ENCODE measurements at places on chromosomes 3 and 15. TPM values are rescaled to one million over a fixed set of nuclear protein-coding genes. Genes with fewer than 3 reads are reported as not detected.
A peak's percentile ranks its signal among the peaks of the same experiment; 100 is the strongest.

GRCh38 chr3:47047673-47048072, 68.2 kb downstream of the NBEAL2 start:
- DNase-seq: no peak
- peaks cover 2% of the 10 kb centered on the region for H3K4me1 ChIP-seq
- no peak overlapping the region for H3K4me3 ChIP-seq
- no peaks in the 10 kb centered on the region for H3K36me3 ChIP-seq

Gene POLQ
- total RNA-seq: 0.23 TPM

DNA sequence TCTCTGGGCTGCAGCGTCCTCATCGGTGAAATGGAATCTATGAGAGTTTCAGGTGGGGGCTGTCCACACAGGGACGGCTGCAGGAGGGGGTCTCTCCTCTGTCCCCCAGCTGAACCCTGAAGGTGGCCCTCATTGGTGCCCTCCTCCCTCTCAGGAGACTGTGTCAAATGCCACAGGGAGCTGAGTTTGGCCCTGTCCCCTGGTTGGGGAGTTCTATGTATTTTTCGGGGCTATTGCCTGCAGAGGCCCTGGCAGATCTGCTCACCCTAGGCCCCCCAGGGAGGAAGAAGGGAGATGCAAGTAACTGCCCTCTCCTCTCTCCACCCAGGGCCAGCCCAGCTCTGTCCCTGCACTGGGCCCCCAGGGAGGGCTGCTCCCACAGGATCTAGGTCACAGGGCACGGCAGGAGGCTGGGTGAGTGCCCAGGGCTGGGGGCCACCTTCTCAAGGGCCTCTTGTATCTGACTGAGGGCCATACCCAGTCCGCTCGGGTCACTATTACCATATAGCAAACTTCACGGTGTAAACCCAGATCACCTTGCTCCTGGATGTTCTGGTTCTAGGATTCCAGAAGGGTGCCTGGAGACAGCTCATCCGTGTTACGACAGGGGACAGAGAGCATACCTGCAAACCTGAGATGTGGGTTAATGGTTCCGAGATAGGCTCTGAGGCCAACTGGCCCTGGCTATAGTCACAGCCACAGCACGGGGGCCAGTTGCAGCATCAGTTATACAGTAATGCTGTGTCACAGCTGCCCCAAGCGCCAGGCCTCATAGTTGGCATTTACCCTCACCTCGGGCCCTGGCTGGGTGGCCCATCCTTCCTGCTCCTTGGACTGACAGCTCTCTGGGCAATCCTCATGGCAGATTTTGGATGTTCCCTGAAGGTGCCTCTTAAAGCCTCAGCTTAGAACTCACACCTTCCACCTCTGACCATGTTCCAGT, 102.4 kb upstream of the PRR23E start:
- no peaks in the 10 kb centered on the region for H3K27me3 ChIP-seq
- H3K36me3 ChIP-seq: no peaks in the 10 kb centered on the region
- H3K4me3 ChIP-seq: no peak overlapping the region
- DNase-seq: peak; percentile 51

DNA sequence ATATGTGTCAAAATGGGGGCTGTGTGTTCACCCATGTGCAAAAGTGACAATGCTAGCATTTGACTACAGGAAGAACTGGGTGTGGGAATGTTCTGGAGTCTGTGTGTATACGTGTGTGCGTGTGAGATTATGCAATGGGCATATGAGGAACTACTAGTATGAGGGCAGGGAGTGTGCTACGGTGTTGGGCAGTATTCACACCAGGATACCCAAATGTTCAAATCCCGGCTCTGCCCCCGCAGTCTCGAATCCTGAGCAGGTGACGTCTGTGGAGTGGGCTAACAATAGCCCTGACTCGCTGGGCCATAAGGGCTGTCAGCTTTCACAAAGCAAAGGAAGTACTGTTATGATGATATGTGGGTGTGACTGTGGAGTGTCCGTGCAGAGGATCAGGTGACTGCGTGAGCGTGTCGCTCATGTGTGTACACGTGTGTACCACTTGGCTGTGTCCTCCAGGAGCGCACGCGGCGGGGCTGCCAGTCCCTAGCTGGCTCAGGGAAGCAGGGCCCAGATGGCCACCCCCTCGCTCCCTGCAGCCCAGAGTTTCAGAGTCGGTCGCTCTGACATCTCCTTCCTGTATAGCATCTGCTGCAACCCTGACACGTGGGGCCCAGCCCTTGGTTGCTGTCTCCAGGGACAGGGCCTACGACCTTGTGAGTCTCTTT, 27.2 kb downstream of the IQSEC1 start:
- no peaks in the 10 kb centered on the region for H3K27me3 ChIP-seq
- no peak overlapping the region for H3K27ac ChIP-seq
- H3K4me1 ChIP-seq: no peaks in the 10 kb centered on the region
- no peak overlapping the region for H3K4me3 ChIP-seq
- no peak for DNase-seq

Gene ECE2
- total RNA-seq: not detected

DNA sequence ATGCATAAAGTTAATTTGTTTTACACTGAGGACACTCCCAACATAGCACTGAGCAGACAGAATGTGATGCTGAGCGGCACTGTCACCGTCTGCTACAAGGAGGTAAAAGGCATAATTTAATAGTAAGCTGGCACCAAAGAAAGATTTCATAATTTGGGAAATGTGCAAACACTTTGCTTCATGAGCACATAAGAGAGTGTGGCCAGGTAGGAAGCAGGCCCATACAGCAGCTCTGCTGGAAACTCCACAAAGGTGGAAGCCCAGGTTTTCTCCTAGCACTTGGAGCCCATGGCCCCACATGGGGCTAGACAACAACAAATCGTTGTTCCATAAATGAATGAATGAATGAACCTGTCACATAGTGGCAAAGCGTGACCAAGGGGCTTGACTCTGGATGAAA, 68.5 kb upstream of the CACNA2D3 start:
- no peaks in the 10 kb centered on the region for H3K27me3 ChIP-seq
- no peak overlapping the region for H3K27ac ChIP-seq
- DNase-seq: no peak

Gene PSTPIP1
- total RNA-seq: 42.9 TPM

GRCh38 chr3:150540991-150541390, 5.3 kb downstream of the SERP1 start:
- DNase-seq: no peak
- no peaks in the 10 kb centered on the region for H3K4me1 ChIP-seq
- no peak overlapping the region for H3K4me3 ChIP-seq
- no peaks in the 10 kb centered on the region for H3K36me3 ChIP-seq
- no peak overlapping the region for H3K27ac ChIP-seq
- no peaks in the 10 kb centered on the region for H3K27me3 ChIP-seq

DNA sequence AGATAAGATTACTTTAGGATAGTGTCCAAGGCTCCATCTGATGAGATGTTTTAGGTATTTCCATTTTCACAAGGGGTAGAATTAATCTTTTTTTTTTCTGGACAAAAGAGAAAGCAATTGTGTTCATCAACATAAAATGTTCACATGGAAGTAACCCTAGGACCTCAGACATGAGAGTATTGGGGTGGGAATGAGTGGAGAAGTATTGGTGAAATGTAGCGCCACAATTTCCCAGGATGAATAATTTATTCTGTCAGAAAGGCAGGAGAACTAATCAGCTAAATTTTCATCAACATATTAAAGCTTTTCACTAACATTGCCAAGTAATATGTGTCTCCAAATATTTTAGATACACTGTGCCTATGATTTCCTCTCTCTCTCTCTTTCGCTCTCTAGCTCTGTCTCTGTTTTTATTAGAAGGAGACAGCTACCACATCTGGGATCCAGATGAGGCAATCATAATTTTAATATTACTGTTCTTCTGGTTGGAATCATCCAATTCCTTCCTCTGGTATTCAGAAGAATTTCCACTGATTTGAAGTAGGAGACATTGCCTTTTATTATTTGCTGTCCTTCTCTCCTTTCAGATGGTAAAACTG, 21.6 kb upstream of the ZNF280D start:
- H3K27me3 ChIP-seq: no peaks in the 10 kb centered on the region
- peaks cover 1% of the 10 kb centered on the region for H3K4me1 ChIP-seq
- DNase-seq: no peak
- H3K4me3 ChIP-seq: no peak overlapping the region
- H3K36me3 ChIP-seq: no peaks in the 10 kb centered on the region
